Kidney tubule cell (primary cell): ENCODE measurements at places on chromosomes 12 and 14.

GRCh38 chr12:128790653-128791373, 32.9 kb downstream of the SLC15A4 start:
- no peak for DNase-seq

- DNase-seq, result no peak
Observed at GRCh38 chr14:71243697-71244096, 336.4 kb downstream of the PCNX1 start.

DNA sequence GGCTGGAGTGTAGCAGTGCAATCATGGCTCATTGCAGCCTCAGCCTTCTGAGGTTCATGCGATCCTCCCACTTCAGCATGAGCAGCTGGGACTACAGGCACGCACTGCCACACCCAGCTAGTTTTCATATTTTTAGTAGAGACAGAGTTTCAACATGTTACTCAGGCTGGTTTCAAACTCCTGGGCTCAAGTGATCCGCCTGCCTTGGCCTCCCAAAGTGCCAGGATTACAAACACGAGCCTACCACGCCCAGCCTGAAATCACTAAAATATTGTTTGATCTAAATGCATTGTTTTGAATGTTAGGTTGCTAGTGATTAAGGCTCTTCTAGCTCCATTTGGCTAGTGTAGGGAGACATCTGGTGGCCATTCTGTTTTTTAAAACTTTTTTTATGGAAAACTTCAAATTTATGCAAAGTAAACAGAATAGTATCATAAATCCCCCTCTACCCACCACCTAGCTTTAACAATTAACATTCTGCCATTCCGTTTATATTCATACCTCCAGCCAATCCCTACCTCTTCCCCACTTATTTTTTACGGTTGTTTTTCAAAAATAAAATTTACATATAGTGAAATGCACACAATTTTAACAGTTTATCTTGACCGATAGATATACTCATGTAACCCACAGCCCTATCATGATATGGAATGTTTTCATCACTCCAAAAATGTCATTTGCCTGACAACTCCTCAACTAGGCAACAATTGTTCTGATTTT, 37.8 kb downstream of the MYO1H start:
- peak; percentile 49 for DNase-seq

DNA sequence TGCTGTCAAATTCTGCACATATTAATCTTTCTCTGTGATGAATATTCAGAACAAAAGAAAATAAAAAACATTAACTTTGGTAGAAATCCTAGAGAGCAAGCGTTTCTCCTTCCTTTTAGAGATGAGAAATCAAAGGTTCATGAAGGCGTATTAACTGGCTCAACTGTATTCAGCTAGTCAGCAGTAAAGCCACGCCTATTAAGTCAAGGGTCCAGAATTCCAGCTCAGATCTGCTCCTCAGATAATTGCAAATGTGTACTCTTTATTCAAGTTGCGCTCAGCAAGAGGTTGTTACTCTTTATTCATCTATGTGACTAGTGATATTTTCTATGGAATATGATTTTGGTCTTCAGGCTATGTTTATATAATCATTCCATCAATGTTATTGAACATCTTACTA, 13.1 kb upstream of the POC1B start:
- no peak for DNase-seq

DNA sequence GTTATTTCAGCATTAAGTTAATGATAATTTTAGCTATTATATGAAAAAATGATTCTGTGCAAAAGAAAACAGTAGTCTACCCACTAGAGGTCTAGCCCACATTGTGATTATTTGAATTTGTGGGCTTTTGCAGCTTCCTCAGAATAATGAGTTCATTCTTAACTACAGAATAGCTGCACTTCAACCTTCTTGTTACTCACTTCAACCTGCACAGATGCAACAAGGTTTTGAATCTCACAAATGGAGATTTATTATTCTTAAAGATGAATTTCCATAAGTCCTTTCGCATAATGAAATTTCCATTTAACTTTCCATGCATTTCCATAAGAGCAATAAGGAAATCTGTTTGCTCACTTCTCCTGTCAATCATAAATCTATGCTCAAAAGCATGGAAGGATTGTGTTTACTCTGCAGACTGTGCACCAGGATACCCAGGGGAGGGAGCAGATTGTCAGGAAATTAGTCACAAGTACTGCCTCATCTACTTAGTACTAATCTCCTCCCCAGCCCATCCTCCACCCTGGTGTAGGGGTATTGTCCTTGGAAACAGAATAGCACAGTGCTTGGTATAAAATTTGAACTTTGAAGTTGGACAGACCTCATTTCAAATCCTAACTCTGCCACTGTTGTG, 24.1 kb downstream of the PTGER2 start:
- DNase-seq, result peak; percentile 82

DNA sequence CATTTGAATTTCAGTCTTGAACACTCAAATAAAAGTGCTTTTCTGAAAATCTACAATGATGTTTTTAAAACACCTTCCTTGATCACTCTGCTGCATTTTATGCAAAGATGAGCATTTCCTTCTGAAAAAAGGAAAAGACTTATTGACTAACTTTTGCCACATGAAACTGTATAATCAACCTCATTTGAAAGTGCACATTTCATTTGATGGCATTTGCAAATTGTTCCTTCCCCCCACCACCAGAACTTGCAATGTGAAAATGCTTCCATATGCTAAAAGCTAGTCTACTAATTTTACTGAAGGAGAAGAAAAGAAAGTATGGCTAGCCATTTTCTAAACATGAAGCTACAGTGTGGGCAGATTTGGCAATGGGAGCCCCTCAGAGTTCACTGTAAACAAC, 159.2 kb downstream of the RAD51B start:
- DNase-seq, result no peak

- DNase-seq, result no peak
Observed at GRCh38 chr12:93292213-93292612, 85.5 kb upstream of the NUDT4 start.

DNA sequence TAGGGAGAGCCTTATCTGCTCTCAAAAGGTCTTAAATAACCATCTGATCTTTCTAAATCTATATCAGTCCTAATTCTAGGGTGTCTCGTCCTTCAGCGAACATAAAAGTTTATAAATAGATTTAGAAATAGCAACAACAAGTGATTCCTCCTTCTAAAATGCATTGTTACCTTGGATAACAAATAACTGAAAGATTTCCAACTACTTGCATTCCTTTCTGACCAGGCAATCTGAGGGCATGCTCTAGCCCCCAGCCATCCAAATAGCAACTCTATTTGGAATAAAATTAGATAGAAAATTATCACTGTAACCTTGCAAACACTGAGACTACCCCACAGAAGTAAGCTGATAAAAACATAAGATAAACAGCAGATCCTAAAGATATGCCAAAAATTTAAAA, 21.8 kb upstream of the KRR1 start:
- peak; percentile 9 for DNase-seq

GRCh38 chr14:34081576-34082136, 130.8 kb upstream of the EGLN3 start:
- peak; percentile 87 for DNase-seq

- no peak for DNase-seq
Observed at GRCh38 chr14:71108398-71109119, 201.3 kb downstream of the PCNX1 start.
